Stimulated activated CD4-positive, alpha-beta T cell treated with anti-CD3 and anti-CD28 coated beads, Interleukin-12 subunit alpha, Interleukin-12 subunit beta, amount 100 ng/mL, for 24 hours (primary cell): ENCODE measurements at places on chromosomes 7 and 10.
A peak's percentile ranks its signal among the peaks of the same experiment; 100 is the strongest.

- no peak for DNase-seq
These were observed 29.8 kb downstream of the NDUFB2 start for GRCh38 chr7:140726281-140726680.

- no peak for DNase-seq
These were observed 190.6 kb downstream of the EBF3 start for GRCh38 chr10:129773359-129773990.

- DNase-seq = no peak
These were observed 102.0 kb downstream of the HIF1AN start for GRCh38 chr10:100637785-100638184.

- no peak for DNase-seq
These were observed 36.0 kb downstream of the RHOBTB1 start for GRCh38 chr10:60908031-60908430.

GRCh38 chr7:99918959-99919813 lies at the start of gene TRIM4:
TRIM4 (minus strand) TSS chr7:99919530; CDS start chr7:99919401, 129 bp downstream.
- peak; percentile 87 for DNase-seq

- no peak for DNase-seq
These were observed 10.8 kb upstream of the NRP1 start for GRCh38 chr10:33345236-33345635.

GRCh38 chr7:46218461-46219200 lies 297.6 kb upstream of the IGFBP3 start:
- DNase-seq = no peak

GRCh38 chr10:75358132-75358531 lies 43.4 kb downstream of the ZNF503 start:
- DNase-seq = no peak

- no peak for DNase-seq
These were observed 77.1 kb downstream of the ORC5 start for GRCh38 chr7:104130726-104131125.

GRCh38 chr7:99083068-99083651 lies 60.7 kb downstream of the SMURF1 start:
- no peak for DNase-seq

GRCh38 chr10:108783897-108784296 lies 1139.4 kb downstream of the XPNPEP1 start:
- DNase-seq = no peak

DNA sequence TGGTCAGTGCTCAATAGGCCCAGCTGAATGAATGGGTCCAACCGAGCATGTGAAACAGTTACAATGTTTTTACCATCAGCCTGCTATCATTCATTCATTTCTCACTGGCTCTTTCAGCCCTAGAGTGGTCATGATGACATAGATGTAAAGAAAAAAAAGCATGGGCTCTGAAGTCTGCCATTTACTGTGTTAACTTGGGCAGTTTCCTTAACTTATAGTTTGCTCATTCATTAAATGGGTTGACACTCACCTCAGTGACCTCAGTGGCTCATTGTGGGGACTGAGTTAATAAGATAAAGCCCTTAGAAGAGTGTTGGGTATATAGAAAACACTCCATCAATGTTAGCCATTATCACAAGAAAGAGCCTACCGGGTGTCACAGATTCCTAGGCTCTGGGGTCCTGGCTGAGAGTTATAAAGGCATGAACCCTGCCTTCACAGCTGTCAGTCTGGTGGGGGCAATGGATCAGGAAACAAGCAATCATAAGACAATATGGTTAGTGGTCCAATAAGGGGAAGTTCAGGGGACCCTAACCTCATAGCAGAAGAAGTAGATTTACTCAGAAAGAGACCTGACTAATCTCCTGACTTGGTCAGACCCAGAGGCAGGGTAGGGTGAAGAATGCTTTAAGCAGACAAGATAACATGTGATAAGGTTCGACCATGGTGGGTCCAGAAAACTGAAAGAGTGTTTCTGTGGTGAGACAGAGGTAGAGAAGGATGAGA lies 29.7 kb upstream of the GPAM start:
- no peak for DNase-seq

GRCh38 chr7:79563821-79564522 lies 110.5 kb upstream of the MAGI2 start:
- DNase-seq = no peak

DNA sequence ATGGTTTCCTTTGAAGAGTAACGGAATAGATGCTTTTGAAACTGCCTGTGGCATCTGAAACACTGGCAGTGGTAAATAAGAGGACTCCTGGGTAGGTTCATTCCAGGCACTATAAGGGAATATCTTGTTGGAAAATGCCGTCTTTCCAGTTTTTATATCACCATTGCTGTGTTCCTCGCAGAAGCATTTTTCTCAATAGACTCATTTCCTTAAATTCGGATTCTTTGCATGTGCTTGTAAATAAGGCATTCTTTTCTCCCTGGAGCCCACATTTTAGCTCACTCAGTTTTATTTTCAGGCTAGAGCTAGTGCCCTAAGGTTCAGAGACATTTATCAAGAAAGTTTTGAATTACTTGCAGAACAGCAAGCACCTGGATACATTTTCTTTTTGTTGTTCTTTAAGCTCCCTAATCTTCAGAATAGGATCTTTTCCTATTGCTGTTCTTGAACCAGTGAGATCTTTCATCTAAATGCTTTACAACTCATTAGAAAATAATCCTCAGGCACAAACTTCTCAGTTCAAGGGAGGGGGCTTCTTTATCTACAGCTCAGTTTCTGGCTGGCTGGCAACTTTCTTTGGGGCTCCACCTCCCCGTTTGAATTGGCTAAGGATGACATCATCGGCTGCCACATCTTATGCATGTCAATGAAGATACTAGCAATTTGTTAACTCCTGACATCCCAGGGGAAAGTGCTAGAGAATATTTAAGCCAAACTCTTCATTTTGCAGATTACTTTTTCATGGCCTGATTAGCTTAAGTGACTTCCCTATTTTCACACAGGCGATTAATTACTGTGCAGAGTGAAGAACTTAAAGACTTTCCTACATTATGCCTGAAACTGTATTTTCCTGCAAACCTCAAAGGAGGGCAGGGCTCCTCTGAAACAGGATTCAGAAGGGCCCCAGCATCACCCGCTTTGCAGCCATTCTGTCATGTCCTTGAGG lies 133.7 kb upstream of the RSU1 start:
- no peak for DNase-seq

DNA sequence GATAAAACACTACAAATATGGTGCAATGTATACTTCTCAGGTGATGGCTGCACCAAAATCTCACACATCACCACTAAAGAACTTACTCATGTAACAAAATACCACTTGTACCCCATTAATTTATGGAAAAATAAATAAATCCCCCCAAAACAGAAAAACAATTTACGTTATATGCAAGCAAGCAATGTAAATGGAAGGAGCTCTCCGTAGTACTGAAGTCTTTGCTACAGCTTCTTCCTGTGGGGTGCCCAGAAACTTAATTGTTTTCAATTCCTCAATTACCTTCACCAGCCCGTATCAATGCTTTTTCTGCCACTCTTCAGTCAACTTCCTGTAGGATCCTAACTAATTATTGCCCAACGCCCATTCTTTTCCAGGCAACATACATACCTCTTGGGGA lies 138.1 kb downstream of the RELN start:
- no peak for DNase-seq

GRCh38 chr10:24849501-24850299 lies 102.7 kb downstream of the PRTFDC1 start:
- DNase-seq = no peak

DNA sequence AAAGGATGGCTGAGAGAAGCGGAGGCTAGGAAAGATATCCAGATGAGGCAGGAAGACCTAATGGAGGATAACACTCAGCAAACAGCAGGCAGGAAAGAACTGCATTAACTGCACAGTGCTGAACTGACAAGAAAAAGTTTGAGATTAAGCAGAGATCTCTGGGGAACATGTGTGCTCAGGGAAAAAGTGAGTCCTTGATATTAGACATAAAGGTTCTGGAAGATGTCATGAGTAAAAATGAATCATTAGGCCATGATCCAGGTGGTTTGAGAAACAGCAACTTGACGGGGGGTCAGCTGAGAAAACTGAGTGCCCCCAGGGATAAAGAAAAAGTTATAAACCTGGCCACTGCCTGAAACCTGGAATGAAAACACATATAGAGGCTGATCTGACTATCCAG lies 27.3 kb upstream of the ANK3 start:
- DNase-seq = no peak

DNA sequence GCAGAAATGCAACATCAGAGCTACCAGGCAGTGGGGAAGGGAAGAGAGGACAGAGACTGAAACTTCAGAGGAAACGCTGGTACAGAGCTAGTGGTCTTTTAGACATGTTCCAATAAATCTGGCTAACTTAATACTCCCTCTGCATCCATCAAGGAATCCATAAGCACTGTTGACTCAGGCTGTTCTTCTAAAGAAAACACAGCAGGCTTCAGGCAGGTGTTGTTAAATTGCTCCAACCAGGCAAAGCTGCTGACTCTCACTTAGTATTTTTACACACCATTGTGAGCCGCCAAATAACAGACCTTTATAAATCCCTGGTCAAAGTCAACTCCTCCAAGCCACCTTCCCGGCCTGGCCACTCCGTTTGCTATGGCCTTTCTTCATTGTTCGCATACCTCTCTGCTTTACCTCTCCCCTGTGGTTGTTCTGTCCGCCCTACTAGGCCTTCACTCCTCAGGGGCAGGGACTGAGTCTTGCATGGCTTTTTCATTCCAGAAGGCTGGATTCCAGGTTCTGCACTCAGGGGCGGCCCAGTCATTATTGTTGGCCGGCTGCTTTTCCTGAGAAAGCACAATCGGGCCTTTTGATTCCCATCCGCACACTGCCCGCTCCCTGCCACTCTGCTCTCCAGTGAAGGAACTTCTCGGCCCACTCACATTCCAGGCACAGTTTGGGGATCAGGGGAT lies 18.4 kb downstream of the CREB3L2 start:
- no peak for DNase-seq

GRCh38 chr7:127632276-127632910 lies 14.5 kb upstream of the PAX4 start:
- no peak for DNase-seq

DNA sequence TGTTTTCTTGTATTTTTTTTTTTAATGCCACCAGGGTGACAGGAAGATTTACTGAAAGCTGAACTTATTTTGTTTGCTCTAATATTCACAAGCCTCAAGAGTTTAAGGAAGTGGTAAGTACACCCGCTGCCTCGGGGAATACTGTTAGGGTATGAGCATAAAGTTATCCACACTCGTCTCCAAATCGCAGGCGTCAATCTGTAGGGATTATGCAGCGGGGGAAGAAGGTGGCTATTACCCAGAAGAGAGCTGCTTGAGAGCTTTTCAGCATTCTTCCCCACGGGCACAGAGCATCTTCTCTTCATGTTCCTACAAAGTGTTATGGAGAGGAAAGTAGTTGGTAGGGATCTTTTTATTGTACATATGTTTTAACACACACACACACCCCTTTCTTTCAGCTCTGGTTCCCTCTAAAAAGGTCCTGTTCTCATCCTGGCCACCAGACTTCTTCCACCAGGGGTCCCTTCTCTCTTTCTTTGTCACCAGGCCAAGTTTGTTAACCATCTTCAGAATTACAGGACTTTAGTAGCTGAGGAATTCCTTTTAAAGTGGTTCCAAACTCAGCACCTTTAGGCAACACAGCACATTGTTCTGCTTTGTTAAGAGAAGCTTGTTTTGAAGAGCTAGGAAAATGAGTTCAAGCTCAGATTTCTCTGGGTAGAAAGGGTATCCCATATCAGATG lies 411.6 kb upstream of the GALNT17 start:
- no peak for DNase-seq

DNA sequence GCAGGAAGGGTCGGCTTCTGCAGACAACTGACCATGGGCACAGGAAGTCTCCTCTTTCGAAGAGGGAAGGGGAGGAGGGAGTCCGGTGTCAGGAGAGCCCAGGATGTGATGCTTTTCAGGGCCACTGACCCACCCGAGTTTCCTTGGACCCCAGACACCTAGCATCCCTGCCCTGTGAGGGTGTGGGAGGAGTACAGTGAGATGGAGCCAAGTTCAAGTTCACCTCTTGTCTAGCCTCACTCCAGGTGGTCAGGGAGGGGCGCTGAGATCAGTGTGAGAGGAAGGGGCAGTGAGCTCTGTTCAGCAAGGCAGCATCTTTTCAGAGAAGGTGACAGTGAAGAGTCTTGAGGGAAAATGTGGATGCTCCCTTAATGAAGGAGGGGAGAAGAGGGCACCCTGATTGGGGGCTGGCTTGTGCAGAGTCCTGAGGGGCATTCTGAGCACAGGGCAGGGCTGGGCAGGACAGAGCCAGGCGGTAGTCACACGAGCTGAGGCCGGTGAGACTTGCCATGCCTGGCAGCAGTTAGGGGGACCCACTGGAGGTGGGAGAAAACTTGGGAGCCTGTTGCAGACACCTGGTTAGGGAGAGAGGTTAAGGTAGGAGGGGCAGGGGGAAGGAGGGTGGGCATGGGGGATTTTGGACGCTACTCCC lies 49.7 kb downstream of the ADCY1 start:
- DNase-seq = no peak

DNA sequence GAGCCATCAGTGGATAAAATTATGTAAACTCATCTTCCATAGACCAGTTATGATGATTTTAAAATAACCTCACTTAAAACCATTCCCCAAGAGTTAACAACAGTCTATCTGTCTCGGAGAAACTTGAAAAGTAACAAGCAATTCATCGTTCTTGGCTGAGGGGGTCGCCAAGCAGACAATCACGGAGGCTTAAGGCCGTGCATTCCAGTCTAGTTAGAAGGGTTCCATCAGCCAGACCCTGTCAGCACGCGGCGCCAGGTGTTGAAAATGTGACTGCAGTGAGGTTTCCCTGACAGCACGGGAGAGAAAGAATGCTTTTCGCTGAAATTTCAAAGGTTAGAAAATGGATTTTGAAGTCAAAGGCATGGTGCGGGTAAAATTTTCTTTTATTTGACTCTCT lies 1025.0 kb upstream of the CELF2 start:
- no peak for DNase-seq

DNA sequence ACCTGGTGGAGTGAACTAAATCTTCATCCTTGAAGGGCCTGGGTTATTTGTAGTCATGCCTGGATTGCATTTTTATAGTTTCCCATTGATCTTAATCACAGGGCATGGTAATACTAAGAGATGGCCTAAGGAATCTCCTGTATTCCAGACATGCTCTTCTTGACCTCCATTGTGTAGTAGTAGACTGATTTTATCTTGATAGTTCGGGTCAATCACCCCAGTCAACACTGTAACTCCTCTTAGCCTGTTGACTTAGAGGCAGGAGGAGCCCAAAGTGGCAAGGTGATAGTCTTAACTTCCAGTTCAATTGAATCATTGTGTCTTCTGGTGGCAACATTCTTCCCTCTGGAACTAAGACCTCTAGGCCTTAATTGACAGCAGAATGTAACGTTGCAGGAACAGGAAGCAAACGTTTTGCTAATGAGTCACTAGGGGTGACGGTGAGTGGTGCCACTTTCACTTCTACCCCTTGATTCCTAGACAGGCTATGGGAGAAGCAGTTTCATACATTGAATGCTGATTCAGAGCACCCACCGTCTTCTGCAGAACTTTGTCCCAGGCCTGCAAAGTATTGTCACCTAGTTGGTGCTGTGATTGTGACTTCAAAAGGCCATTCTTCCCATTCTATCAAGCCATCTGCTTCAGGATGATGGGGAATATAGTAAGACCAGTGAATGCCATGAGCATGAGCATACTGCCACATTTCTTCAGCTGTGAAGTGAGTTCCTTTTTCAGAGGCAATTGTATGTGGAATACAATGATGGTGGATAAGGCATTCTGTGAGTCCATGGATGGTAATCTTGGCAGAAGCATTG lies 24.0 kb upstream of the PAPSS2 start:
- DNase-seq = peak; percentile 16
